ENCODE measurements at places on chromosomes 5 and 9. TPM values are rescaled to one million over a fixed set of nuclear protein-coding genes. Genes with fewer than 3 reads are reported as not detected.

The SKIC3 gene
- total RNA-seq, result 83.4 TPM

GRCh38 chr5:38607396-38607795 lies 51.0 kb upstream of the LIFR start:
- no peak for DNase-seq

- no peak for DNase-seq
Observed at GRCh38 chr5:57774439-57774838, 291.8 kb upstream of the ACTBL2 start.

The PDZD2 gene
- total RNA-seq, result 4.3 TPM

The ADAMTS2 gene
- 7.7 TPM for total RNA-seq

The SGCD gene
- total RNA-seq, result 4.0 TPM

The TXNDC8 gene
- not detected for total RNA-seq

DNA sequence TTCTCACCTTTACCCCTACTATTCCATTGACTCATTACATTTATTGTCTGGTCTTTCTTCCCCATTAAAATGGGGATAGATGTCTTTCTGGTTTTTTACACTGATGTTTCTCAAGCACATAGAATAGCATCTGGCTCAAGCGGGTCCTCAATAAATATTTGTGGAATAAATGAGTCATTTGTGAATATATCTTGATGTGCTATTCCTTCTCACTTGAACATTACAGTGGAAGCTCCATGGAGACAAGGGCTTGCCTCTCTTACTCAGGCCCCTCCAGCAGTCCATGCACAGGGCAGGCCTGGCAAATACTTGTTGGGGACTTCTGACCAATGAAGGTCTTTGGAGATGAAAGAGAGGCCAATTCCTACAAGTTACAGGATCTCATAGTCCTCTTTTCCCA lies 151.7 kb upstream of the TAS2R1 start:
- DNase-seq, result no peak

DNA sequence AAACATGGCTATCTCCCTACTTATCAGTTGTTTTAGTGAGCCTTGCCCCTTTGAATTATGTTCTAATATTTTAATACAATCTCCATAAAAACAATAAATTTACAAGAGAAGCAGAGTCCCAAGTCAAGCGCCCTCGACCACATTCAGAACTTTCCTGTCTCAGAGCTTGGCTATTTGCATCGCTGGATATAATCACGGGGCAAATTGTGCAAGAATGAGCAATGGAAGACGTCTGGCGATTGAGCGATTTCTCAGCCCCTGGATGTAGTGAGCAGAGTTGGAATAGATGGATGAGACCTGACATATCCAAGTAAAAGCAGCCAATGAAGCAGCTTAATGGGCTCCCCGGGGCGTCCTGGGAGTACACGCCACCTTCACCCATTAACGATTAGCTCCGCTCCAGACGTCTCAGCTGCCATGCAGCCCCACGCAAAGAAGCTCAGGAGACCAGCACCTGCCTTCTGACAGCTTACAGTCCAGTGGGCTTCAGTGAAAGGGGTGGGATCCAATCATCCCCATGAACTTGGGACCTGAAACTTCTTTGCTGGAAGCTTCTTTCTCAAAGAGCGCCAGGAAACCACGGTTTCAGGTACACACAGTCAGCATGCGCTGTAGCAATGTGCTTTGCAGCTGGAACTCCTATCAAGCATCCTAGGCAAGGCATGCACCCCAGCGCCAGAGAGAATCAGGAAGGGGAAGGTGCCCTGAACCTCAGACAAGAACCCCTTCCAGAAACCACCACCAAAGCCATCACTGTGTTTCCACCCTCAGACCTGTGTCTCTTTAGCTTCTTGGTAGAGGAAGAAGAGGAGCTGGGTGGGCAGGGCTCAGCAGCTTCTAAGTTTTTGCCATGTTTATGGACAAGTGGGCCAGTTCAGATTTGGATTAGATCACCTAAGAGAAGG lies 92.0 kb upstream of the IRX4 start:
- DNase-seq, result no peak

DNA sequence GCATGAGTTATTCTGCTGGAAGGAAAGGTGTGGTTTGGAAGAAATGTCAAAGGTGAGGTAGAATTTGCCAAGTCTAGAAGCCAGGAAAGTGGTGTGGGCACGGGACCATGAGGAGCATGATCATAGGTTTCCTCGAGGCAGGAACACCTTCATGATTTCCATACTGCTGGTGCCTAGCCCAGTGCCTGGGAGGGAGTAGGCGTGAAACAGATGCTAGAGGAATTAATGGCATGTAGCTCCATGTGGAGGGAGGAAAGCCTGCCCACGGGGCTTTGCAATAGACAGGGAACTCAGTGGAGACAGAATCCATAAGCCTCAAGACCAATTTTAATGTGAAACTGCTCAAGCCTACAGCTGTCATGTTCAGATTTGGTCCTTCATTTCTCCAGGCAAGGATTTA lies 35.1 kb downstream of the TTLL11 start:
- no peak for DNase-seq

The MRPL50 gene
- 12.4 TPM for total RNA-seq

- DNase-seq, result no peak
Observed at GRCh38 chr5:175567954-175568353, 89.6 kb downstream of the SFXN1 start.

The SOHLH1 gene
- not detected for total RNA-seq

The PCDHB8 gene
- 3.9 TPM for total RNA-seq

- no peak for DNase-seq
Observed at GRCh38 chr9:132002643-132003318, 76.9 kb downstream of the MED27 start.

DNA sequence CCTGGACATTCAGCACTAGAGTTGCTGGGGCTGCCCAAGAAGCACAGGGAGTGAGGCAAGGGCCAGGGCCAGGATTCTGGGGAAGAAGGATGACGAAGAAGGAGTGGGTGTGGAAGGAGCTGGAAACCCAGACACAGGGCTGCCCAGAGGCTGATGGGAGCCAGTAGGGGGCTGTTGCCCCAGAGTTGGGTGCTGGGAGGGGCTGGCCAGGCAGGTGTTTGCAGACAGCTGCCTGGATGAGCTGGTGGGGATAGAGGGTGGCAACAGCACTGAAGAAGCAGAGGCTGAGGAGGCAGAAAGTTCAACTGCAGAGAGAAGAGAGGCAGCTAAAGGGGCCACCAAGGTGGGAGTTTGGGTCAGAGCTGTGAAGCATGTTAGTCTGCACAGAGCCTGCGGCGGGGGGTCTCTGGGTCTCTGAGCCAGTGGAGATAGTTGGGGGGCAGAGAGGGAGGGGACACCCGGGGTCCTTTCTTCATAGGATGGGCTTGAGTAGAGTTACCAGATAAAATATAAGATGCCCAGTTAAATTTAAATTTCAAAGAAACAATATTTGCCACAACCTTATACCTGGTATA lies 2.5 kb upstream of the AQP7 start:
- no peak for DNase-seq

DNA sequence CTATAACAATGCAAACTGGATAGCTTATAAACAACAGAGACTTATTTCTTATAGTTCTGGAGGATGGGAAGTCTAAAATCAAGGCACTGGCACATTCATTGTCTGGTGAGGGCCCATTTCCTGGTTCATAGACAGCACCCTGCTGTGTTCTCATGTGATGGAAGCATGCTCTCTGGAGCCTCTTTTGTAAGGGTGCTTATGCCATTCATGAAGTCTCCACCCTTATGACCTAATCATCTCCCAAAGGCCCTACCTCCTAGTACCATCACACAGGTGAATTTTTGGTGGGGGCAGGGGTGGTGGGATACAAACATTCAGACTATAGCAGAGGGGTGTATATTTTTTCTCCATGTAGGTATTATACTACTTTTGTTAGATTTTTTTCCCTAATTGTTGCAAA lies 92.4 kb downstream of the UNC13B start:
- DNase-seq, result no peak

DNA sequence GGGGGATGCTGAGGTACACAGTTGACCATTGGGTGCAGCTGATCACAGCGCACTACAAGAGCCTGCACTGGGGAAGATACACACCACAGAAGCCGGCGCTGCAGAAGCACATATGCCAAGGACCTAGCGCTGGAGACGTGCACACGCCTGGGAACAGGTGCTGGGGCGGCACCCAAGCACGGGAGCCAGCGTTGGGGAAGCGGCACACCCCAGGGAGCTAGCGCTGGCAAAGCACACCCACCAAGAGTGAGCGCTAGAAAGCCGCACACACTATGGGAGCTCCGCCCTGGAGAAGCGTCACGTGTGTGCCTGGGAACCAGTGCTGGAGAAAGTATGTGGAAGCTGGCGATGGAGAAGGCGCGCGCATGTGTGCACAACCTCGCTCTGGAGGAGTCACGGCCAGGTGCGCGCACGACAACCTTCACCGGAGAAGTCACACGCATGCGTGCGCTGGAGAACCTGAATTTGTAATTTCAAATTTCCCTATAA lies 4.5 kb downstream of the FANCC start:
- DNase-seq, result peak; percentile 79

The PSAT1 gene
- total RNA-seq, result 74.2 TPM

The HMHB1 gene
- total RNA-seq, result not detected

The TMOD1 gene
- 10.5 TPM for total RNA-seq

GRCh38 chr9:76316069-76316468 lies 78.2 kb downstream of the RFK start:
- DNase-seq, result no peak

The PCDHB12 gene
- total RNA-seq, result 2.3 TPM

DNA sequence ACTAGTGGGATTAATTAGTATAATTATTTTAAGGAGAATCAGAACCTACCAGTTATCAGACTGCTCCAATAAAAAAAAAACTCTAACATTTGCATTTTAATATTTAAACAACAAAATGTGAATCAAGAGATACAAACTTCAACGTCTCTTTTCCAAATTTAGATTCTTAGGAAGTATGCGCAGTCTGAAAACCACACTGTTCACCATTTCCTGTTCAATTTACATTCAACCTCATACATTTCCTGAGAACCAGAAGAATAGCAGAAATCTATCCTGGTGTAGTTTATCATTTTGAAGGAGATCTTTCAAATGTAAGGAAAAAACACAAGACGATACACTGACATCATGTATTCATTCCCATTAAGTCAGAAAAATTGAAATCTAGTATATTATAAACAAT lies 869.2 kb downstream of the EFNA5 start:
- no peak for DNase-seq

DNA sequence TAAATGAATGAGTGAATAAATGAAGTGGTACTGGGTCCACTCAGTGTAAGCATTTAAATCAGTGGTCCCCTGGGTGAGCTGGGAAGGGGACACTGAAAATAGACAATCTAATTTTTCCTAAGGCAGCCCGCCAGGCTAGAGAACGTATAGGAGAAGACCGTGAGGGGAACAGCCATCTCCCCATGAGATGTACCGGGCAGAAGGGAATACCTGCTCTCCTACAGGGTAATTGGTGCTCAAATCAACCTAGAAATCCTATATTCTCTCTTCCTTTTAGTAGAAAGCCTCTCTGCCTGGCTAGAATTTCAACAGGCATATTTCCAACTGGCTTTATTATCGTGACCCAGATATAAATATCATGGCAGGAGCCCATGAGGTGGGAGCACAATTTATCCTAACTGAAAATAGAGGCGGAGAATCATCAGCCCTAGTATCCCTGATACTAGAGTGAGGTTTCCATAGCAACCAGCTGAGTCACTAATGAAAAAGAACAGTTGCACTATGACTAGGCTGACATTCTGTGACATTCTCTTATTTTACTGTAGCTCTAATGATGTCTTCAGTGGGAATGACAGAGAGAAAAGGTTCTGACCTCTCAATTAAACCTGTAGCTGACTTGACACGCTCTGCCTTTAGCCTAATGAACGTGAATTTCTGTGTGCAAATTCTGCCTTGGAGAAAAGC lies 96.5 kb upstream of the CAST start:
- no peak for DNase-seq

The PELO gene
- 18.0 TPM for total RNA-seq

GRCh38 chr9:75983319-75984045 lies 93.0 kb downstream of the PCSK5 start:
- DNase-seq, result no peak

DNA sequence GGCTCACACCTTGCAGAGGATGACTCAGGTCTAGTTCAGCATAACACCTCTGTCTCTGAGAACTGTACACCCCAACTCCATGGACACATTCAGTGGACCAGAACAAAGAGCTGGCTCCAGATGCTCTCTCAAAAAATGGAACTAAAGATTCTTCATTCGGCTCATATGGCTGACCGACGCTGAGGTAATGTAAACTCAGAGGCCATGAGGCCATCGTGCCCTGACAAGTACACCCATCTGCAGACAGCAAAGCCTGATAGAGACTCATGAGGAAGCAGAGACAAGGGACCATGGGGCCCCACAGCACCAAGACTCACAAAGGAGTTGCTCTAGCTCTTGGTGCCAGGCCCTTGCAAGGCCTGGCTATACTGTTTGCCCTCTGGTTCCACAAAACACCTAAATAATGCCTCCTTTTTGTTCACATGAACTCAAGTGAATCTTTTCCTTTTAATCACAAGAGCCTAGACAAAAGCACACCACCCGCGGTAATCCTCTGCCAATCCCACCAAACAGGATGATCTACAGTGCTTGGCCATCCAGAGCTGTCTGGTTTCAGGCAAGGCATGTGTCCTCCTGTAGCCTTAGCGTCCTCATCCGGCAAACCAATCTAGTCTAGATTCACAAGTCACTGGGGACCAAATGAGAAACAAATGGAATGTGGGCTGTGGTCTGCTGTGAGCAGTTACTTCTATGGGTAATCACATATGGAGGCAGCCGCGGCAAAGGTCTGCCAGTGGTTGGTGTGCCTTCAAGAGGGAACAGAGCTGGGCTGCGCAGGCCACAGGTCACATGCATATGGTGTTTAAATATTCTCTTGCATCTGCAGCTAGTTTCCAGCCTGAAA lies 22.7 kb downstream of the MED27 start:
- no peak for DNase-seq

- no peak for DNase-seq
Observed at GRCh38 chr5:173246511-173246910, 11.5 kb upstream of the NKX2-5 start.

The TXN gene
- 415 TPM for total RNA-seq

The SOX30 gene
- total RNA-seq, result not detected

- no peak for DNase-seq
Observed at GRCh38 chr5:17872204-17872603, 237.9 kb downstream of the TAF11L14 start.
